ENCODE measurements at places on chromosomes 4 and X.

DNA sequence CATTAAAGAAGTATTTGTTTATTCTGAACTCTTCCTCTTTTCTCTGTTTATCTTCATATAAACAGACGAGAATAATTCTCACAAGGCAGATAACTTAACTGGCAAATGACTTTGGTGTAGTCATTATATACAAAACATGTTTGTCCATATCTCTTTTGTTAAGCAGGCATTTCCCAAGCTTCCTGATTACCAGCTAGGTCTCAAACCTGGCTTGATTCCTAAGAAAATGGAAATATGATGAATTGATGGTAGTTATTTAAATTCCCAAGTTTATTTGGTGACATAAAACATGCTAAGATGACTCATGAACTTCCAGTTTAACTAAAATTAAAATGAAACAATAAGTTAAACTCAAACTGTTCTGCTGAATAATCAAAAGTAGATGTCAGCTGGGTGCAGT is 96.8 kb downstream of the ARSJ start:
- DNase-seq = no peak

- no peak for DNase-seq
These were observed 24.1 kb downstream of the RNF4 start for GRCh38 chr4:2492970-2493369.

GRCh38 chr4:105765690-105766407 is 57.3 kb downstream of the GSTCD start:
- DNase-seq = no peak

DNA sequence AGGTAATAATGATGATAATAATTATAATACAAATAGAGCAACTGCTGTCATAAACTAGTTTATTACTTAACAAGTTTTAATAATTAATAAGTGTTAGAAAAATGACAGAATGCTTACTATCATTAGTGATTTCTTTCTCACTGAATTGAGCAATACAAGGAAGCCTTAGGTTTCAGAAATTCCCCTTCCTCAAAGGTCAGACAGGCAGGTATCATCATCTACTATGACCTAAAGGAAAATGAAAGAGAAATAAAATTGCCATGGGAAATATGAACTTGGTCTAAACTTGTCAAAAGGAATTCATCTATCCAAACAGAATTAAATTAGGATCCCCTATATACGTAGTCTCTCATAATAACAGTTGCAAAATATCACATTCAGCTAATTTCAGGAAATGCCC is 56.3 kb upstream of the SLC7A11 start:
- no peak for DNase-seq

GRCh38 chr4:36551697-36552214 is 270.3 kb downstream of the DTHD1 start:
- DNase-seq = no peak

GRCh38 chrX:68762766-68763165 is 66.1 kb upstream of the EFNB1 start:
- DNase-seq = no peak

All from HuH-7.5 (cell line).